CD4-positive, alpha-beta T cell (primary cell): ENCODE measurements at places on chromosomes 12 and 14. TPM values are rescaled to one million over a fixed set of nuclear protein-coding genes. Genes with fewer than 3 reads are reported as not detected.

GRCh38 chr14:24965934-24966578, 83.9 kb downstream of the STXBP6 start:
- H3K27me3 ChIP-seq = no peaks in the 10 kb centered on the region
- H3K27ac ChIP-seq = no peak overlapping the region
- no peak overlapping the region for H3K4me3 ChIP-seq
- H3K36me3 ChIP-seq = no peaks in the 10 kb centered on the region

DNA sequence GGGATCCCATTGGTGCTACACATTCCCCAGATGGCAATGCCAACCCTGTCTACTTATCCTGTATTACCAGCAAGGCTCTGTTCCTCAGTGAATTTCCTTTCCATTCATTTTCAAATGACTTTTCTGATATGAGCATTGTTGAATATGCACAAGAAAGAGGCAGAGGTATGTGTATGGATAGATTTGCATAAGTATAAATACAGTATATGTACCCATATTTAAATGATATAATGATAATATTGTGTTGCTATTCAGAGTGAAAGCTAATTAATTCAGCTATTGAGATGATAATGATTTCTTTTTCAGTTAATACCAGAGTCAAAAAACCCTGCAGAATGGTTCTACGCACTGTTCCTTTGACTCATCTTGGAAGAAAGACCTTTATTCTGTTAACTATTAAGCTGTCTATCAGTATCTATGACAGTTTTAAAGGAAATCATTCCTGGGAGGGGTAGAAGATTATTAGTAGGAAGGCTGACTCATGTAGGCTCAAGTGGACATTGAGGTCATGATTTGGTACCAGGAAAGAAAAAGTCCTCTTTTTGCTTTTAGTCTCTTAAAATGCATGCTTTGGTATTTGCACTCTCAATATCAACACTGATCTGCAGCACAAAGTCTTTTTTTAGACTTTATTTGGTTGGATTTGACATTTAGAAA, 44.9 kb upstream of the GAS2L3 start:
- H3K27ac ChIP-seq = no peak overlapping the region
- H3K27me3 ChIP-seq = peaks cover 2% of the 10 kb centered on the region
- H3K4me3 ChIP-seq = no peak overlapping the region
- no peaks in the 10 kb centered on the region for H3K4me1 ChIP-seq
- DNase-seq = no peak
- H3K36me3 ChIP-seq = no peaks in the 10 kb centered on the region

The KRT81 gene
- total RNA-seq = not detected

The SMCO3 gene
- total RNA-seq = not detected

The HDAC7 gene
- 122 TPM for total RNA-seq

DNA sequence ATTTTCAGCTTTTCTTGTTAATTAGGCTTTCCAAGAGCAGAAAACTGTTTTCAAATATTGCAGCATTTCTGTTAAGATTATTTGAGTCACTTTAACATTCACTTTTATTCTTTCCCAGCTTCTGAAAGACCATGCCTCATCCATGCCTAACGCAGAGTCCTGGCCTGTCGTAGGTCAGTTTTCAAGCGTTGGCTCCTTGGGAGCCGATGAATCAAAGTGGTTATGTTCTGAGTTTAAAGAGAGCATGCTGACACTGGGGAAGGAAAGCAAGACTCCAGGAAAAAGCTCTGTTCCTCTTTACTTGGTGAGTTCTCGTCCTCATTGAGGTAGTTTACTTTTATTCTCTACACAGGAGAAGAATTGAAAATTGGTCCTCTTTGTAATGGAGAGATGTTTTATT, 33.1 kb downstream of the TDP1 start:
- H3K27me3 ChIP-seq = no peaks in the 10 kb centered on the region
- H3K4me1 ChIP-seq = no peaks in the 10 kb centered on the region
- no peak overlapping the region for H3K27ac ChIP-seq
- no peak overlapping the region for H3K4me3 ChIP-seq
